ENCODE measurements at places on chromosomes 5 and 9. TPM values are rescaled to one million over a fixed set of nuclear protein-coding genes. Genes with fewer than 3 reads are reported as not detected.

- no peak for DNase-seq
These were observed 321.7 kb downstream of the SH3GL2 start for GRCh38 chr9:17900606-17901005.

- no peak for DNase-seq
These were observed 315.8 kb upstream of the POU5F2 start for GRCh38 chr5:94057217-94057616.

- DNase-seq = no peak
These were observed 84.7 kb downstream of the CFAP95 start for GRCh38 chr9:69905286-69905685.

DNA sequence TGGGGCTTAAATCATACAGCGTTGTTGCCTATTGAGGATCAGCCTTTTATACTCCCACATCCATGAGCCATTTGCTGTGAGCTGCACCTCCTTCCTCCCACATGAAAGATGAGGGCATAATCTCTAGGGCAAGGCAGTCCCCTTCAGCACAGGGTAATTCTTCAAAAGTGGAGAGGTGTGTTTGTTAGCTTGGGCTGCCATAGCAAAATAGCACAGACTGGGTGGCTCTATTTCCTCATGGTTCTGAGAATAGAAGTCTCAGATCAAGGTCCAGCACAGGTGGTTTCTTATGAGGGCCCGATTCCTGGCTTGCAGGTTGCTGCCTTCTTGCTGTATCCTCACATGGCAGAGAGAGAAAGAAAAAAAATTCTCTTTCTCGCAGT lies 121.8 kb upstream of the SLC12A2 start:
- DNase-seq = no peak

DNA sequence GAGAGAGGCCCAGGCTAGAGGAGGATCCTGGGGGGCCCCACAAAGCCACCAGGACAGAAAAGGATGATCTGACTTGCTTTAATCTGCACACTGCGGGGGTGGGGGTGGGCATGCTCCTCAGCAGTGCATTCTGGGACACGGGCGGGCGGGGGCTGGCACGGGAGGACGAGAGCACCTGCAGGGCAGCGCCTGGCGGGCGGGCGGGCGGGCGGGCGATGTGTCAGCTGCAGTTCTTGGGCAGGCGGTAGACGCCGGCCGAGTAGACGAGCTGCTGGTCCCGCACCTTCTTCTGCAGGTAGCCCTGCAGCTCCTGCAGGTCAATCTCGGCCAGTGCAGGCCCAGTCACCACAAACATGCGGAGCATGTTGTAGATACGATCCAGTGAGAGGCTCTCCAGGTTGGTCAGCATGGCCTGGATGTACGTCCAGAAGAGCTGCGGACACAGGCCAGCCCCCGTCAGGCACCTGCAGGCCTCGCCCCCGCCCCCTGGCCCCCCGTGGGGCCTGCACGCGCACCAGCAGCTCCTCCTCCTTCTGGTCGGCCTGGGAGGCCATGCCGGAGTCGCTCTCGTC lies 3.0 kb upstream of the TMEM210 start:
- no peak for DNase-seq

DNA sequence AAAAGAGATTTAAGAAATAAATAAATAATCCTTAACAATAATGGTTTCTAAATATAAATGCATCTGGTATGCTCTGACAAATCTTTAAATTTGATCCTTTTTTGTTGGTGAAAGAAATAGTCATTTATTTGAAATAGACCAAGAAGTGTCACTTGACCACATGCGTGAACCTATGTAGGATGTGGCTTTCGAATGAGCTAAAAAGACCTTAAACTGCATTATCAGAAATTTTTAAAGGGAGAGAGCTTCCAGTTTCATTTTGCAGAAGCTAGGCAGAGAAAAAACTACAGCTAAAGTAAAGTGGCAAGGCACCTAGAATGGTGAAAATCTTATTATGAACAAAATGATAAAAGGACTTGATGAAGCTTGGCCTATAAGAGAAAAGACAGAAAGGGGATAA lies 309.2 kb upstream of the EFNA5 start:
- DNase-seq = no peak

- no peak for DNase-seq
These were observed 95.6 kb downstream of the PALM2AKAP2 start for GRCh38 chr9:109875495-109876129.

- DNase-seq = no peak
These were observed 102.7 kb downstream of the OSMR start for GRCh38 chr5:38948501-38948900.

DNA sequence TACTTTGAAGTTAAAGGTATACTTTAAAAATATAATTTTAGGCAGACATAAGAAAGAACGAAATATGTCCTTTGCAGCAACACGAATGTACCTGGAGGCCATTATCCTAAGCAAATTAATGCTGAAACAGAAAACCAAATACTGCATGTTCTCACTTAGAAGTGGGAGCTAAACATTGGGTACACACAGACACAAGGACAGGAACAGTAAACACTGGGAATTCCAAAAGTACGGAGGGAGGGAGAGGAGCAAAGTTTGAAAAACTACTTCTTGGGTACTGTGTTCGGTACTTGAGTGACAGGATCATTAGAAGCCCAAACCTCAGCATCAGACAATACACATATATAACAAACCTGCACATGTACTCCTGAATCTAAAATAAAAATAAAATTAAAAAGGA lies 40.9 kb downstream of the TJP2 start:
- no peak for DNase-seq

DNA sequence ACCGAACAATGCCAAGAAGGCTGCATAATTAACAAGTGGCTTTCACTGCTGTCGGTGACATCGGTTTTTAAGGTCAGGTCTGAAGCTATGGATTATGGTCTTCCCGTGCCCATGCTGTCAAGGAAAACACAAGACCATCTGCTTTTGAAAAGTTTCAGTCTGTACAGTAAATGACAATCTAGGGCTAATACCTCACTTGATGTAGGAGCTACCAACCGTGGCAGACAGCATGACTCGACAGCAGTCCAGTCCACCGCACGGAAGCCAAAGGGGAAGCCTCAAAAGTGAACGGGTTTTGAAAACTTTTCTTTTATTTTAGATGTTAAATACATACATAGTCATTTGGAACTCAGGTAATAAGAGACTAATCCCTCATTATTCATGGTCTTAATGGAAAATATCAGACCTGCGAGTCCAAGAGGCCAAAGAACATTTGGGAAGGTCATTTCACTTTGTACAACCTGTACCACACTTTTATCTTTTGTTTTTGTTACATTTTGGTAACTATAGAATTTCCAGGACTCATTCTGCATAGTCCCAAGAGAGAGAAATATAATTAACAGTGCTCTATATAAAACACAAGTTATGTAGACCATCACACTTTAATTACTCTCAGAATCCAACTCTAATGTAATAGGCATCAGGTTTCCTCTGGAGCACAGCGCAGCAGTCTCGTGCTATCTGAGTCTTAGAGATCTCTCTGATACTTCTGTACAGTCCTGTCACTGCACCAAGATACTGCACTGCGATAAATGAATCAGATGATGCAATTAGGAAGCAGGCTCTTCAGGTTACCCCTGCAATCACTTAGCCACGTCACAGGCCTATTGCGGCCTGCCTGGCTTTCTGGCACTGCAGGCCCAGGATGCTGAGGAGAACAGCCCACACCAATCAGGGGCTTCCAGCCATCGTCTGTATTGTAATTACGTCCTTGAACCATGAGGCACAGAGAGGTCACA lies 184.9 kb downstream of the FANCC start:
- no peak for DNase-seq

GRCh38 chr9:80465556-80465955 lies 893.8 kb downstream of the TLE4 start:
- DNase-seq = no peak

- no peak for DNase-seq
These were observed 43.3 kb upstream of the TJP2 start for GRCh38 chr9:69130456-69131441.

DNA sequence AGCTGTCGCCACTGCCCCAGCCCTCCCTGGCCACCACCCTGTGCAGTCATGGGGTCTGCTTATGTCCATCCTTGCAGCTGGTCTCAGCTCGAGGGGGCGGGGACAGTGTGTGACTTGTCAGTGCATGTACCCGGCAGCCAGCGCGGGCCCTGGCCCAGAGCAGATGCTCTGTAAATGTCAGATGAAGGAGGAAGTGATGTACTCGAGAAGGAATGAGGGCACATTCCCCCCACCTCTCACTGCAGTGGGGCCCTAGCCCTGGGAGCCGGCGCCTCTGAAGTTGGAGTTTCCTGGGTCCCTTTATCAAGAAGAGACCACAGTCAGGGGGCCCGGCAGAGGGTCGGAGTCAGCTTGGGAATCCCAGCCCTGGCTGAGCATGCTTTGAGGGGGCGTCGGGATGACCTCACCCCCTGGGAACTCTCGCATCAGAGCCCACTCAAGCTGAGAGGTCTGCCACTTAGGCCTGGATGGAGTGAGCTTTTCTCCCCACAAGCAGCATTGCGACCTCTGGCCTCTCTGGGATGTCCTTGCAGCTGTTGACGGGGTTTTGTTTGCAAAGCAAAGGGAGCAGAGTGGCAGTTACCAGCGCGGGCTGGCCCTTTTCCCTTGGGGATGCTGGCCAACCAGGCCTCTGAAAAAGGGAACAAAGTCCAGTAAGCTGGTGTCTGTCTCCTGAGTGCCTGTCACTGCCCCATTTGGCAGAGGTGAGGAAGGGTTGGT lies 19.0 kb downstream of the NEURL1B start:
- DNase-seq = no peak

GRCh38 chr5:52863715-52864290 lies 76.1 kb downstream of the ITGA1 start:
- no peak for DNase-seq

DNA sequence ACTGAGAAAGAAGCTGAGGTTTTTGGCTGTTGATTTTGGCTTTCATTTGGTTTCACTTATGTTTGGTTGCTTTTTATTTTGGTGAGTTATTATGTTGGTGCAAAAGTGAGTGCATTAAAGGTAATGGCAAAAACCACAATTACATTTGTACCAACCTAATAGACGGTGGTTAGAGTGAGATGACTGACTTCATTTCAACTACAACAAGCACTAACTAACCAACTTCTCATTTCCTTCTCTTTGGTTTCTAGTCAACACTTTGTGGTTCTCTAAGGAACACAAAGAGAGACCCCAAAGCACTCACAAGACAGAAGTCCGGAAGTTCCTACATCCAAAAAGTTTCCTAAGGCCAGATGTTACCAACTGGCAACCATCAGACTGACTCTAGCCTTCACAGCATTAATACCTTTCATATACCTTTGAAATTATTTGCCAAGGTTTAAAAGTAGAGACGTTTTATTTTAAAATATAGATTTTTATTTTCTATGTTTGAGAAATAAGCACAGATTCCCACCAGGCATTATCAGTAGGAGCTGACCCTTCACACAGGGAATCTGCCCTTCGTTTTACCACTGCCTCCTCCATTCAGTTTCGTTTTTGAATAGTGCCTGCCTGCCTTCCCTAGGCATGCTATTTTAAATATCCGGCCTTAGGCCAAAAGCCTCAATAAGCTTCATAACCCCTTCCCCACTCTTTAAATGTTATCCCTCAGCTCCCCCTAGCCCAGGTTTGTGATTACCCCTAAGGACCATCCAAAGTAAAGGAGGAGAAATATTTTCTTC lies 301.1 kb upstream of the PTGER4 start:
- DNase-seq = no peak

- DNase-seq = no peak
These were observed 88.9 kb upstream of the CACNA1B start for GRCh38 chr9:137788561-137789294.

DNA sequence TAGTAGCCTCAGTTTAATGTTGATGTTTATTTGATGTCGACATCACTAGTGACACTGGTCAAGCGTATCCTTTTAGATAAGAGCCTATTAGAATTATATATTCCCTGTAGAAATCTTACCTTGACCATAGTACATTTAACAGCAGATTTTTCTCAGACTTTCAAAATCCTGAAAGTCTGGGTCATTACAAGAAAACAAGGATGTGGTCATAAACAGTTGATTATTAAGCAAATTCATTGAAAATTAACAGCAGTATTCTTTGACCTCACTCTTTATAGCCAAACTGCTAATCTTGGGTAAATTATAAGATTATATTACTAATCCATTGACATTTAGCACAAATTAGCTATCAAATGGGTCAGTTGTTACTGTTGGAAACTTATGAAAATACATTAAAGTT lies 83.4 kb downstream of the GHR start:
- no peak for DNase-seq

- DNase-seq = no peak
These were observed 228.1 kb upstream of the NR4A3 start for GRCh38 chr9:99593610-99594009.

- DNase-seq = no peak
These were observed 443.0 kb downstream of the PLK2 start for GRCh38 chr5:58016877-58017276.

CD274 gene
- polyA plus RNA-seq = 1.0 TPM

PCDHB11 gene
- polyA plus RNA-seq = 3.8 TPM

ARID3C gene
- polyA plus RNA-seq = 0.15 TPM

FKBP15 gene
- polyA plus RNA-seq = 34.2 TPM

HTR4 gene
- polyA plus RNA-seq = 0.77 TPM

TICAM2 gene
- 8.2 TPM for polyA plus RNA-seq

PCDHGA6 gene
- polyA plus RNA-seq = 5.9 TPM

TEX10 gene
- polyA plus RNA-seq = 46.5 TPM

LECT2 gene
- 2.0 TPM for polyA plus RNA-seq

LRRC19 gene
- 0.33 TPM for polyA plus RNA-seq

PCDHGA9 gene
- polyA plus RNA-seq = 7.2 TPM

INSL6 gene
- polyA plus RNA-seq = 0.56 TPM

Data from left lung (tissue), 14 donors.